ENCODE measurements at places on chromosomes 2 and 18.

GRCh38 chr2:23385351-23385747 is 370 bp downstream of the KLHL29 start:
- DNase-seq = no peak

DNA sequence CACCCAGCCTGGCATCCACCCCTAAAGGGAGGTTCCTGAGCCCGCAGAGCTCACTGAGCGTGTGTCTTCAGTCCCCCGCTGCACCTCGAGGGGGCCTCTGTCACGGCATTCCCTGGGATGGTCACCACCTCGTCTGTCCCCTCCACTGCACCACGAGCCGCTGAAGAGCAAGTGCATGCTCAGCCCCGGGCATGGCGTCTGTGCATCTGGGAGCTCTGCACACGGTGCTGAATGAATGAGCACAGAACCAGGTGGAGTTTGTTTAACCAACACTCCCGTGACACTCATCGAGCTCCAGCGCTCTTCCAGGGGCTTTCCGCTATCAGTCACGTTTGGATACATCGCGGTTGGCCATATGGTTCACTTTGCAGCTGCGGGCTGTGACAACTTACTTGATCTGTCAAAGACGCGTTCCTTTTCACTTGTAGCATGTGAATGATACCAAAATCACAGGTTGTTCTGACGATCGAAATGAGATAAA is 9.2 kb downstream of the ALLC start:
- no peak for DNase-seq

DNA sequence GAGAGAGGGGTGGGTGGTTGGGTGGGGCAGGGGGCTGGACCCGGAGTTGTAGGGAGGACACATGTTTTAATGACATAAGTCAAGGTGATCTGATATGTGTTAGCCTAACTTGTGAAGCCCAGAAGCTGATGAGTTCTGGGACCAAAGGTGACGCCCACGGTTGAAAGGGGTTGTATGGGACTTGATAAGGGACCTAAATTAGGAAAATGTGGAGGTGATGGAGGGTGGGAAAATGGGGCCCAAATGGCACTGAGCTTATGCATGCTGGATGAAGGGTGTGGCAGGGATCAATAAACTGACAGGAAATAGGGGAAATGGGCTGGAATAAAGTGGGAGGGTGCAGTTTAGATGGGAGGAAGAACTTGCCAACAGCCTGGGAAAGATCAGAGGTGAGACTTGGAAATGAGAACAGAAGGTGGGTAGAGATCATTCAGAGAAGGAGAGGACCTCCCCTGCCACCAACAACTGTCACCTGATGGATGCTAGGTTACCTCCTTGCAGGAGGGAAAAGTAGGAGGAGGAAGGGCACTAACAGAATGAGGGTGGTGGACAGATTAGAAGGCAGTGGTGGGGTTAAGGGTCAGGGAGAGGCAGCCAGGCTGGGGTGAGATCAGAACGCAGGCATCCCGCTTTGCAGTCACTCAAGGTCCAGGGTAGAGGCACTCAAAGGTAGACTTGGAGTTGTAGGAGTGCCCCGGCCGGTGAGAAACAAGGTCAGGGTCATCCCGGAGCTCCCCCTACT is 15.3 kb downstream of the WNT10A start:
- no peak for DNase-seq

GRCh38 chr18:55072698-55073097 is 113.4 kb upstream of the CCDC68 start:
- DNase-seq = no peak

DNA sequence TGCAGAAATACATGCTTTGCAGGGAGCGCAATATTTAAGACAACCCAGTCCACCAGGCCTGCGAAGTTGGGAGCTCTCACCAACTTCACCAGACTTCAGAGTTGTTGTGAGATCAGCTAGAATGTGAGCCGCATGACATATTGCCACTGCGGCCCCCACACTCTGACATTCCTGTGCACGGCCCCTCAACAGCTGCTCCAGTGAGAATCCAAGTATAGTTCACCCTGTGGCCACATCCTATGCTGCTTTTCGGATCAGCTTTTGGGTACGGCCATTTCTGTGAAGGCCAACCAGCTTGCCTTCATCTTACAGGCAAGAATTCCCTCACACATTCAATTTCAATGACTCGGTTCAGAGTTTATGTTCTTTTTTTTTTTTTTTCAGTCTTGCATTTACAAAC is 177.8 kb downstream of the SOX11 start:
- no peak for DNase-seq
